ENCODE measurements at places on chromosomes 4 and X. TPM values are rescaled to one million over a fixed set of nuclear protein-coding genes. Genes with fewer than 3 reads are reported as not detected.

The XAGE1A gene
- total RNA-seq: not detected

The GLOD5 gene
- not detected for total RNA-seq

The KIAA1210 gene
- total RNA-seq: not detected

The CENPVL1 gene
- 1.4 TPM for total RNA-seq

The ADH1B gene
- 0.29 TPM for total RNA-seq

The SAGE1 gene
- not detected for total RNA-seq

DNA sequence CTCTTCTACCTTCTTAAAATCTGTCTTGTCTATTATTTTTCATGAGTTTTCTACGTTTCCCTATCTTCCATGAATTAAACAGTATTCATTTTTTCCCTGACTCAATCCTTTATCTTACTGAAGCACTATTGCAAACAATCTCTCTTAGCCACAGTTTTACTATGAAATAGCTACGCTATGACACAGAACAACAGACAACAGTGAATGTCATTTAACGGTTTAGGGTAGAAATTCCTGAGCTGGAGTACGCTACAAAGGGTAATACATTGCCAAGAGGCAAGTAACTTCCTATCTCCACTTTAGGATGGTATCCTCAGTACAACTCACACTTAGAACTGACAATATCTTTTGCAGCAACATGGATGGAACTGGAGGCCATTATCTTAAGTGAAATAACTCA, 552.6 kb downstream of the INPP4B start:
- H3K4me1 ChIP-seq: no peaks in the 10 kb centered on the region
- H3K4me3 ChIP-seq: no peak overlapping the region
- no peak overlapping the region for H3K27ac ChIP-seq
- DNase-seq: no peak
- H3K27me3 ChIP-seq: no peaks in the 10 kb centered on the region

DNA sequence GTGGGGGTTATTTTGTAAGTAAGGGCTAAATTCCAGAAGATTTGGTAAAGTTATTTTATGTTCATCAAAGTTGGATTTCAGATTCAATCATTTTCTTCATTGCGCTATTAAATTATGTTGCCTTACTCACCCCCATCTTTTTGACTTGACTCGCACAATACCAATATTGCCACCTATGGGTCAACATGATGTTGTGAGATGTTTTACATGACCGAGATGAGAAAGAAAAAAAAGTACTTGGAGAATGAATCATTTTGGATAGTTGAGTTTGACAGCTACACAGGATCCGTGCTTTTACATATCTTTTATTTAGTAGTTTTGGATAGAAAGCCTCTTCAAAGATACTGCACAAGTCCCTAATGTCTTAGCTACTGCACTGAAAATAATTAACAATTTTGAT, 224.2 kb upstream of the EMCN start:
- no peaks in the 10 kb centered on the region for H3K36me3 ChIP-seq
- DNase-seq: no peak
- H3K27me3 ChIP-seq: no peaks in the 10 kb centered on the region
- no peak overlapping the region for H3K27ac ChIP-seq
- no peaks in the 10 kb centered on the region for H3K4me1 ChIP-seq
- no peak overlapping the region for H3K4me3 ChIP-seq

- no peak for DNase-seq
- no peak overlapping the region for H3K4me3 ChIP-seq
- no peaks in the 10 kb centered on the region for H3K27me3 ChIP-seq
- H3K27ac ChIP-seq: no peak overlapping the region
- peaks cover 11% of the 10 kb centered on the region for H3K4me1 ChIP-seq
Observed at GRCh38 chr4:13980317-13981310, 353.1 kb upstream of the BOD1L1 start.

GRCh38 chr4:104424989-104425388, 69.7 kb downstream of the CXXC4 start:
- no peaks in the 10 kb centered on the region for H3K36me3 ChIP-seq
- DNase-seq: no peak
- no peak overlapping the region for H3K27ac ChIP-seq
- H3K4me1 ChIP-seq: peaks cover 32% of the 10 kb centered on the region
- H3K27me3 ChIP-seq: no peaks in the 10 kb centered on the region

GRCh38 chr4:16652732-16653305, 245.6 kb downstream of the LDB2 start:
- DNase-seq: no peak
- H3K4me3 ChIP-seq: no peak overlapping the region
- H3K27ac ChIP-seq: no peak overlapping the region
- H3K4me1 ChIP-seq: no peaks in the 10 kb centered on the region

- no peak overlapping the region for H3K27ac ChIP-seq
- no peak for DNase-seq
- no peaks in the 10 kb centered on the region for H3K36me3 ChIP-seq
- H3K4me1 ChIP-seq: peaks cover 12% of the 10 kb centered on the region
- no peak overlapping the region for H3K4me3 ChIP-seq
Observed at GRCh38 chr4:2423695-2424094, 4.9 kb downstream of the CFAP99 start.

DNA sequence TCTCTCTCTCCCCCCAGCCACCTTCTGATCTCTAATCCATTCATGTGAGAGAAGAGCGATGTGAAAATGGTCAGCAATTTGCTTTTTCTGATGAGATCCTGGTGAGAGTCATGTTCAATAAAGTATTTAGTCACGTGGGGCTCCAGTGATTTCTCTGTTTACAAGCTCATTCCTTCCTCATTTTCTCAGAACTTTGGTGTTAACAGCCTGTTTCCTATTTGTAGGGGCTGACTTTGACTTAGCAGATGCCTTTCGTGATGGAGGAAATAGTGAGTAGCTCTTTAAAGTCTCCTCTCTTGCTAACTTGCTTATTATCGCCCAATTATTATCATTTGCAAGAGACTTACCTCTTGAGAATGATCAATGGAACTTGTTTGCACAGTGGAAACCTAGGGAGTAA, 72.6 kb upstream of the CD99 start:
- no peak overlapping the region for H3K4me3 ChIP-seq
- H3K4me1 ChIP-seq: peaks cover 10% of the 10 kb centered on the region
- no peak overlapping the region for H3K27ac ChIP-seq
- peaks cover 44% of the 10 kb centered on the region for H3K36me3 ChIP-seq
- DNase-seq: no peak

- H3K4me3 ChIP-seq: no peak overlapping the region
- no peaks in the 10 kb centered on the region for H3K27me3 ChIP-seq
- no peak for DNase-seq
- no peak overlapping the region for H3K27ac ChIP-seq
- H3K36me3 ChIP-seq: no peaks in the 10 kb centered on the region
- H3K4me1 ChIP-seq: peaks cover 6% of the 10 kb centered on the region
Observed at GRCh38 chr4:67122029-67122428, 423.3 kb downstream of the CENPC start.

DNA sequence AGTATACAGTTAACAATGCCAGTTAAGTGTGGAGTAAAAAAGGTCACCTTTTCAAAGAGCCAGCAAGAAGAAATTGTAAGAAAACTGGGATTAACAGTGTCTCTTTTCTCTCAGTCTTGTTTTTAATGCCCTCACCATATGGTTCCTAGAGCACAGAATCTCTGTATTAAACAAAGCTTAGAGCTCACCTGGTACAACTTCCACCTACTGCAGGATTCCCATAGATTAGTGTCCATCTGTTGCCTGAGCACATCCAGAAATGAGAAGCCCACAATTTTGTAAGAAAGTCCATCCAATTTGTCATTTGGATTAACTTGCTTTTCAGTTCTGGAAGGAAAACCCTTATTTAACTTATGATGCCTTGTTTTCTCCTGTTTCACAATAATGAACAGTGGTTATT, 1037.1 kb downstream of the STPG2 start:
- no peak overlapping the region for H3K27ac ChIP-seq
- no peak for DNase-seq
- H3K4me1 ChIP-seq: no peaks in the 10 kb centered on the region
- no peak overlapping the region for H3K4me3 ChIP-seq

- H3K27ac ChIP-seq: no peak overlapping the region
- H3K4me3 ChIP-seq: no peak overlapping the region
- no peaks in the 10 kb centered on the region for H3K4me1 ChIP-seq
- no peak for DNase-seq
Observed at GRCh38 chrX:109655502-109656201, 30.7 kb upstream of the KCNE5 start.

DNA sequence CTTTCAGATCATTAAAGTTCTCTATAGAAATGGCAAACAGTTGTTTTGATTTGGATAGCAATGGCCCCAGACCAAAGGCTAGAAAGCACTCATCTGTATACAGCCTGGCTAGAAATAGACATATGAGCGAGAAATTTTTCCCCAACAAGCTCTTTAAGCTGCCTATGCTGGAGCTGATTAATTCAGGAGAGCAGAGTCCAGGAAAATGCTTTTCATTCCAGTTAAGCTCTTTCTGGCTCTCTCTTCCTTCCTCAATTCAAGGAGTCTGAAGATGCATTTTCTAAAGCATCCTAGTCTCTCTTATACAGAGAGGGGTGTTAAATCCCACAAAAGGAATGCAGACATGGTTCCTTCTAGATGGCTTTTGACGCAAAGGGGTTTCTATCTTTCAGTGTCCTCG, 141.7 kb upstream of the RAI2 start:
- no peak overlapping the region for H3K27ac ChIP-seq
- DNase-seq: no peak
- no peaks in the 10 kb centered on the region for H3K27me3 ChIP-seq
- no peaks in the 10 kb centered on the region for H3K36me3 ChIP-seq

DNA sequence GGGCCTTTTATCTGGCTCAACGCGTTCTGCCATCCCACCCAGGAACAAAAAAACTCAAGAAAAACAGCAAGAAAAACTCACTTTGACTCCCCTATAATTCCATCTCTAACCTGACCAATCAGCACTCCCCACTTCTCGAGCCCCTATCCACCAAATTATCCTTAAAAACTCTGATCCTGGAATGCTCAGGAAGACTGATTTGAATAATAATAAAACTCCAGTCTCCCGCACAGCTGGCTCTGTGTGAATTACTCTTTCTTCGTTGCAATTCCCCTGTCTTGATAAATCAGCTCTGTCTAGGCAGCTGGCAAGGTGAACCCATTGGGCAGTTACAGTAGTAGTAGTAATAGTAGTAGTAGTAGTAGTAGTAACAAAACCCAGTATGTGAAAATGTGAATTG, 165.7 kb upstream of the CASK start:
- H3K27ac ChIP-seq: no peak overlapping the region
- no peak overlapping the region for H3K4me3 ChIP-seq
- peaks cover 7% of the 10 kb centered on the region for H3K4me1 ChIP-seq
- H3K27me3 ChIP-seq: no peaks in the 10 kb centered on the region
- no peak for DNase-seq

DNA sequence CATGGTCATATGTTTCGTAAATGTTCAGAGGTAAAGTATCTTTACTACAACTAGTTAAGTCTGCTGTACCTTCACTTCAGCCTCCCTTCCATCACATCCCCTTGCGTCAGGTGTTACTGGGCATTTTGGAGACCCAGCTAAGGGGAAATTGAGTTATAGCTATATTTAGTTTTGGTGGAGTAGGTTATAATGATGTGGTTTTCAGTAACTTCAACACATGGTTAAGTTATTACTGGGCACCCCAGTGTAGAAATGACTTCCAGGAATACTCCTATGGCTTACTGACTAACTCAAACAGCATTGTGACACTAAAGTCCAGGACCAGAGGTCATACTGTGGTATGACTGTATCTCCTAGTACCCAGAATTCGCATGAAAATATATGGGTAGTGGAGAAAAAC, 23.4 kb upstream of the ACSL1 start:
- DNase-seq: no peak
- no peak overlapping the region for H3K27ac ChIP-seq
- H3K27me3 ChIP-seq: peaks cover 32% of the 10 kb centered on the region
- no peaks in the 10 kb centered on the region for H3K4me1 ChIP-seq

DNA sequence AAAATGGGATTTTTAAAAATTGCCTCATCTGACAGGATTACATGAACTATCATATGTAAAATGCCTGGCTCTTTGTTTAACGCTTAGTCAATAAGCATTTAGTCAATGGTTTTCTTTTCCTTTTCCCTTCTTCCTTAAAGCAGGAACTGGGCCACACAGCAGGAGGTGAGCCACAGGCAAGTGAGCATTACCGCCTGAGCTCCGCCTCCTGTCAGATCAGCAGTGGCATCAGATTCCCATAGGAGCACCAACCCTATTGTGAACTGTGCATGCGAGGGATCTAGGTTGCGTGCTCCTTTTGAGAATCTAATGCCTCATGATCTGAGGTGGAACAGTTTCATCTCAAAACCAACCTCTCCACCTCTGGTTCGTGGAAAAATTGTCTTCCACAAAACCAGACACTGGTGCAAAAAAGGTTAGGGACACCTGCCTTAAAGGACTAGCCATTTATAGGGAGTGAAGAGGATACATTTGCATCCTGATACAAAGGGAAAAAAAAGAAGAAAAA, 306.1 kb downstream of the FBXW7 start:
- no peak overlapping the region for H3K4me3 ChIP-seq
- H3K4me1 ChIP-seq: peaks cover 12% of the 10 kb centered on the region
- H3K27ac ChIP-seq: no peak overlapping the region
- H3K36me3 ChIP-seq: no peaks in the 10 kb centered on the region

DNA sequence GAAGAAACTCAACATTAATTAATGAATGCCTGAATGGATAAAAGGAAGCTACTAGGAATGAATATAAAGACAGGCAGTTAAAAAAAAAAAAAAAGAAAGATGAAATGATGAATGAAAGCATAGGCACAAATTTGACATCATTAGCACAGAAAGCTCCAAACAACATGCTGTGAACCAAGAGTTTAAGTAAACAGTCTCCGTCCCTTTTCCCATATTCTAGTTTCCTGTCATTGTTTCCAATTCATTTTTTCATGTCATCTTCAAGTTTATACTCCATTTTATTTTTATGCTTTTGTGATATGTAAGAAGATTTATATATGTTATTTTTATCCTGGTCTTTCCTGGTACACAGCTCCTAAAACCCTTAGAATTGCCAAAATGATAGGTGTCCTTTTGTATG, 17.7 kb upstream of the AASDH start:
- H3K36me3 ChIP-seq: peaks cover 5% of the 10 kb centered on the region
- H3K4me3 ChIP-seq: no peak overlapping the region
- no peak overlapping the region for H3K27ac ChIP-seq
- no peaks in the 10 kb centered on the region for H3K27me3 ChIP-seq
- DNase-seq: no peak

GRCh38 chrX:22486296-22486695, 213.6 kb downstream of the CBLL2 start:
- DNase-seq: no peak
- H3K36me3 ChIP-seq: no peaks in the 10 kb centered on the region
- H3K27me3 ChIP-seq: no peaks in the 10 kb centered on the region
- H3K27ac ChIP-seq: no peak overlapping the region

- H3K4me1 ChIP-seq: peaks cover 41% of the 10 kb centered on the region
- DNase-seq: no peak
- no peak overlapping the region for H3K4me3 ChIP-seq
- peaks cover 11% of the 10 kb centered on the region for H3K36me3 ChIP-seq
- no peaks in the 10 kb centered on the region for H3K27me3 ChIP-seq
Observed at GRCh38 chr4:139460565-139460964, 6.6 kb downstream of the RAB33B start.

GRCh38 chr4:91958596-91958995, 345.2 kb upstream of the GRID2 start:
- H3K27ac ChIP-seq: no peak overlapping the region
- H3K27me3 ChIP-seq: no peaks in the 10 kb centered on the region
- no peak for DNase-seq
- no peak overlapping the region for H3K4me3 ChIP-seq
- H3K36me3 ChIP-seq: no peaks in the 10 kb centered on the region

Measured in progenitor cell of endocrine pancreas (in vitro differentiated cells).